ENCODE measurements at places on chromosomes 13 and 19. TPM values are rescaled to one million over a fixed set of nuclear protein-coding genes. Genes with fewer than 3 reads are reported as not detected.
A peak's percentile ranks its signal among the peaks of the same experiment; 100 is the strongest.

GRCh38 chr19:6417713-6418561 lies 6.7 kb downstream of the KHSRP start:
- peak; percentile 61 for DNase-seq

- DNase-seq = no peak
These were observed 290.9 kb upstream of the MAB21L1 start for GRCh38 chr13:35767256-35767976.

- DNase-seq = no peak
These were observed 18.1 kb downstream of the N4BP2L1 start for GRCh38 chr13:32409561-32410421.

GRCh38 chr19:5990289-5990797 lies 12.4 kb upstream of the RANBP3 start:
- no peak for DNase-seq

DNA sequence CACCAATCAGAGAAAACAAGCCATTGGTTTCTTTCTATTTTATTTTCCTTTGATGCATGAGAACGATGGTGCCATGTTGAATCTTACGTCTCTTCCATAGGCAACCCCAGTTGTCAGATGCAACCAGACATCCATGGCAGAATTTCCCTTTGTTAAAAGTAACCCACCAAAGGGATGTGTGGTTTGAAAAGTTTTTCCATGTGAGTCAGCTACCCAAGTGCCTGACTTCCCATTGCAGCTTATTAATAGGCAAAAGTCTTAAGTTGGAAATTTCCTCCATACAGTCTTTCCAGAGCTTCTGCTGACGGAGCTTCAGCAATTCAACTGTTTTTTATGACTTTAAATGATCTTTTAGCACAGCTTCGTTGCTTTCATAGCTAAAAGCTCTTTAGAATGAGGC lies 73.8 kb upstream of the FAM216B start:
- no peak for DNase-seq

GRCh38 chr13:114143806-114144605 lies 11.6 kb upstream of the RASA3 start:
- DNase-seq = no peak

NLRP5 gene
- not detected for total RNA-seq

- no peak for DNase-seq
These were observed 92.5 kb downstream of the ZIC5 start for GRCh38 chr13:99878921-99879610.

DNA sequence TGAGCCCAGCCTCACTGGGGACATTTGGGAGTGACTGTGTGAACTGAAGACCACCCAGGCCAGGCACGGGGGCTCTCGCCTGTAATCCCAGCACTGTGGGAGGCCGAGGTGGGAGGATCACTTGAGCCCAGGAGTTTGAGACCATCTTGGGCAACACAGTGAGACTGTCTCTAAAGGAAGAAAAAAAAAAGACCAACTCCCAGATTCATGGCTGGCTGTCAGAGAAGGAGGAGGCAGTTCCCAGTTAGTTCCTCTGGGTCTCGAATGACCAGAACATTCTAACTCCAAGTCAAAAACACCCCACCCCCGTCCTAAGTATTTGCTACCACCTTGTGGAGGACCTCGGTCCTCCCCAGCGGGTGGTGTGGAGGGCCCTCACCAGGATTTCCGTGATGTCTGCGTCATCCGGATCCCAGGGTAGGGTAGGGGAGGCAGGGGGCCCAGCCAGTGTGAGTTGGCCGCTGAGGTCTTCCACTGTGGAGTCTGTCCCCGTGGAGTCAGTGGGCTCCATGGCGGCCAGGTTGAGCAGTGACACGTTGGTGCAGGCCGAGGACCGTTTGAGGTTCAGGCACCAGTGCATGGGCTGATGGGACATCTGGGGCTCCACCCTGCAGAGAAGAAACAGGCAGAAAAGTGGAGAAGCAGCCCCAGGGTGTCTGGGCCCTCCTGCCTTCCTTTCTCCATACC lies 1.3 kb downstream of the TSKS start:
- peak; percentile 78 for DNase-seq

- no peak for DNase-seq
These were observed 2018.0 kb upstream of the PCDH20 start for GRCh38 chr13:63433546-63434150.

DNA sequence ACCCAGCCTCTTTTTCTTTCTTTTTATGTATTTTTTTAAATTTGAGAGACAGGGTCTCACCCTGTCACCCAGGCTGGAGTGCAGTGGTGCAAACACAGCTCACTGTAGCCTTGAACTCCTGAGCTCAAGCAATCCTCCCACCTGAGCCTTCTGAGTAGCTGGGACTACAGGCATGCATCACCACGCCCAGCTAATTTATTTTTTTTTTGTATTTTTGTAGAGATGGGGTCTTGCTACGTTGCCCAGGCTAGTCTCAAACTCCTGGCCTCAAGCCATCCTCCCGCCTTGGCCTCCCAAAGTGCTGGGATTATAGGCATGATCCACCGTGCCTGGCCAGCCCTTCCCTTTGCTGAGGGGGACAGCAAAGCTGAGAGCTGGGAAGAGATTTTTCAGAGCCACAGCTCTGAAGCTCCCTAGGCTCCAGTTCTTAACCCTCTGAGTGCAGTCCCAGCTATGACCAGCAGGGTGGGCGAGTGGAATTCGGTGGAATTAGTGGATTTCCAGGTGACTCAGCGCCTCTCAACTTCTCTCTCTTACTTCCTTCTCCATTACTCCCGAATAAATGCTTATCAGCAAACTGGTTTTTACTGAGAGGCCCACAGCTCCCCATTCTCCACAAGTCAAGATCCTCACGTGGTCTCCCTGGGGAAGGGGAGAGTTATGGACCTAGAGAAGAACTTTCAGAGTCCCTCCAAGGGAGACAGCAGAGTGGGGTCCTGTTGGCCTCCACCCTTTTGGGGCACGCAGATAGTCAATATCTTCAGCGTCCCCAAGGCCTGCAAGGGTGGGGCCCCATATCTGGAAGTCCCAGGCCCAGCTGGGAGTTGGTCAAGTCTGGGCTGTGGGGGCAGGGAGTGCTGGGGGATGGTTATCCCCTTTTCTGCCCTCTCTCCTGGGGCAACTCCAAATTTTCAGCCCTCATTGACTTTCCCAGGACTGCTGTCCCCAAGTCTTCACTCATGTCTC lies 1.2 kb downstream of the BLVRB start:
- DNase-seq = peak; percentile 93

- peak; percentile 95 for DNase-seq
These were observed 44.3 kb downstream of the ZNF611 start for GRCh38 chr19:52690369-52691214.

- peak; percentile 37 for DNase-seq
These were observed 91.0 kb downstream of the DACH1 start for GRCh38 chr13:71775966-71776365.

CEACAM20 gene
- total RNA-seq = not detected

DNA sequence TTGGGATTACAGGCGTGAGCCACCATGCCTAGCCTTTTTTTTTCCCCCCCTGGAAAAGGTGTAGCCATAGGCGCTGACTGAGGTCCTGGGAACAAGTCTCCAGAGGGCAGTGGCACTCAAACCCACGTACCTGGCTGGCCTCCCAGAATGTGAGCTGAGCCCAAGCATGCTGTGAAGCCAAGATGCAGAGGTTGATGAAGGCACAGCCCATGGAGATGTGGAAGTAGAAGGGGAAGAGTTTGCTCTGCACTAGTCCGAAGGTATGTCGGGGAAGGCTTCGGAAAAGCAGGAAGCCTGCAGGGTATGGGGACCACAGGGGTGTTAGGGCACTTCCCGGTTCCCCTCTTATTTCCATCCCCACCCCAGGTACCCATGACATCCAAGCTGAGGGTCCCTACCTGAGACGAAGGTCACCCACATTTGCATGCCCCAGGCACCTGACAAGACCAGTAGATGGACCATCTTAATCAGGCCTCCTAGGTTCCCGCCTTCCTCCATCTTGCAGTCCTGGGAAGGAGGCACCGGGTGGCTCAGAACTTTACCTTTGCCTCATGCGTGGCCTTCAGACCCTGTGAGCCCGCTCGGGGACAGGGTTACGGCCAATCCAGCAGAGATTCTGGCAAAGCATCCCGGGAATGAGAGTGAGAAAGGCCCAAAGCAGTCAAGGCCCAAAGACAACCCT lies 805 bp downstream of the TMEM205 start:
- DNase-seq = peak; percentile 16

DNA sequence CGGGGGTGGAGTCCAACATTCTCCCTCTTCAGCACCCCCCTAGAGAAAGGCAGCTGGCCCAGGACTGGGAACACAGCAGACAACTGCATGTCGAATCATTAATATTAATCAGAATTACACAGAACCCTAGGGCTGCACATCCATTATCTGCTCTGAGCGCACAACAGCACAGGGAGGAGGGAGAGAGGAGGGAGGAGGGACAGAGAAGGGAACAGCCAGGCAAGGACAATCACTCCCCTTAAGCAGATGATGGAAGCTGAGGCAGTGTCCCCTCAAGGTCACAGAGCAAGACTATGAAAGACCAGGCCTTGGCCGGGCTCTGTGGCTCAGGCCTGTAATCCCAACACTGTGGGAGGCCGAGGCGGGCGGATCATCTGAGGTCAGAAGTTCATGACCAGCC lies 25.7 kb downstream of the TLE6 start:
- no peak for DNase-seq

DNA sequence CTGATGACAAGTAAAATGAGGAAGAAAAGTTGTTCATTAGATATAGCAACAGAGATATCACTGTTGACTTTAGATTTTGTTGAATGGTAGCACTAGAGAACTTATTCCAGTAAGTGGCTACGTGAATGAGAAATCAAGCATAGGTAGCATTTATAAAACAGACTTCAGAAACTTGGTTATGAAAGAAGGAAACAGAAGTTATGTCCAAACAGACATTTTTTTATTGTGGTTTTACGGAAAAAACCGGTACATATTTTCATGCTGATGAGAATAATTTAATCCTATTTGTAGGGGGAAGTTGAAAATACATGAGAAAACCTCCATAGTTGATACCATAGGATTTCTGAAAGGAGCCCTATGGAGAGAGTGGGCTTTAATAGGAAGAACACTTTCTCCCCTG lies 325.7 kb upstream of the SLC10A2 start:
- DNase-seq = no peak

DNA sequence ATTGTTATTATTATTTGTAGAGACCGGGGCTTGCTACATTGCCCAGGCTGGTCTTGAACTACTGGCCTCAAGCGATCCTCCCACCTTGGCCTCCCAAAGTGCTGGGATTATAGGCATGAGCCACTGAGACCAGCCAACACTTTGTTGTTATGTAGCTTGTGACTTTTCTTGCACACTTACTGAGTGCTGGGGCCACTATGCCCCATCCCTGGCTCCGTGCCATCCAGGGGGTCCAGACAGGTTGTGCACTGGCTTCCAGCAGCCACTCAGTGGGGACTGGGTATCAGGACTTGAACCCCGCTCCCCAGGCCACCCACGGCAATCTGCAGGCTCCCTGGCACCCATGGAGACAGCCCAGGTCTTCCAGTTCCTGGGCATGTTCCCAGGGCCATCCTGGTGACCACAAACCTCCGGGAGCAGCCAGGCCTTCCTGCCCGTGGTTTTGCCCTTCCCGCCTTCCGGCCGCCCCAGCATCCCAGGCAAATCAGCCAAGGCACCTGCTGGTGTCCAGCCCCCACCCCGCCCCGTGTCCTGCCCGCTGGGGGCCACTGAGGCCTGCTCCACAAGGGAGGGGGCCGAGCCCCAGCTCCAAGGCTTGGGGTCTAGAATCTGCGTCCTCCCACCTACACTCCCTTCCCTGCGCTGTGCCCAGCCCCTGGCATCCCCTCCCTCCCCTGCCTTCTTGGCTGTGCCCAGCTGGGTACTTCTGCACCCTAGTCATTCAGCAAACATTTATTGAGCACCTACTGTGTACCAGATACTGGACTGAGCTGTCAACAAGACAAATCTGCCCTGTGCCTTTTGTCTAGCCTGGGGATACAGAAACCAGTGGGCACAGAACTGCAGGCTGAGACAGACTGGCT lies 23.7 kb upstream of the SEMA6B start:
- no peak for DNase-seq

URAD gene
- total RNA-seq = not detected

- peak; percentile 78 for DNase-seq
These were observed 845.3 kb downstream of the DIAPH3 start for GRCh38 chr13:59318320-59318930.

DNA sequence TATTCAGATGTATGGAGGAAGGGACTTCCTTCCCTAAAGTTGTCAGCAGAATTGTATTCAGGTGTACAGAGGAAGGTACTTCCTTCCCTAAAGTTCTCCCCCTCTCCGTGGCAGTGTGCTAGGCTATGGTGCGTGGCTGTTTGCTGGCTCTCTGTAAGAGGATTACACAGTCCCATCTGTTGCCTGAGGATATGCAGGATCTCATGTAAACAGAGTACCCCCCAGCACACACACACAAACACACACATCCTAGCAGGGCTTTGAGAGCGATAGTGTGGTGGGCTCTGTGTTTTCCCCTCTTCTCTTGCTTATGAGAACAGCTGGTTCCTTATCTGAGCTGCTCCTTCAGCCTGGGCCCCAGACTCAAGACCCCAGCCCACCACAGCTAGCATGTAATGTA lies 10.3 kb downstream of the NEK5 start:
- no peak for DNase-seq

RDH8 gene
- not detected for total RNA-seq

DNA sequence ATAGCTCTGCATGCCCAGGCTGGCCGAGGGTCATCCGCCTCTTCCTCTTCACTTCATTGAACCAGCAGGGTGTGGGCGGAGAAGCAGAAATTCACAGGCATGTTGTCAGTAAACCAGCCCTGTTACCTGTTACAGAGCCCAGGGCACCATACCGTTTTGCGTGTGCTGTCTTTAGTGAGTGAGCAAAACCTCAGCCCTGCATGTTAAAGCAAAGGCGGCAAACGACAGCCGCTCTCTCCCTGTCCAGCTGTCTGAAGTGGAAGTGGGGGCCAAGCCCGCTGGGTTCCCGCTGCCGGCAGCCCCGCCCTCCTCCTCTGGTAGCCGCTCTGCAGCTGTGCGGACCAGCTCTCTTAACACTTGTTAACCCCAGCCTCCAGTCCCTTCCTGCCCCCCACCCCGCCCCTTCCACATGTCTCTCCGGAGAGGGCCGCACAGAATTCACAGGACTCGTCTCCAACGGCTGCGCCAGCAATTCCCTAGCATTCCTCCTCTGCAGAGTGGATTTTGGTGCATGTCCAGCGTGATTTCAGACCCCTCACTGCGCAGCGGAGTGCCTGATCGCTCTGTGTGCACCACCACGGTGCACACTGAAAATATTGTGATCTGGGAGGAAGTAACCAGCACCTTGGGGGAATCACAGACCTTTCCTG lies 12.7 kb downstream of the KLHL26 start:
- peak; percentile 58 for DNase-seq

ZNF285 gene
- 5.8 TPM for total RNA-seq

GRCh38 chr13:22839603-22840530 lies 340.9 kb upstream of the SGCG start:
- no peak for DNase-seq

DNA sequence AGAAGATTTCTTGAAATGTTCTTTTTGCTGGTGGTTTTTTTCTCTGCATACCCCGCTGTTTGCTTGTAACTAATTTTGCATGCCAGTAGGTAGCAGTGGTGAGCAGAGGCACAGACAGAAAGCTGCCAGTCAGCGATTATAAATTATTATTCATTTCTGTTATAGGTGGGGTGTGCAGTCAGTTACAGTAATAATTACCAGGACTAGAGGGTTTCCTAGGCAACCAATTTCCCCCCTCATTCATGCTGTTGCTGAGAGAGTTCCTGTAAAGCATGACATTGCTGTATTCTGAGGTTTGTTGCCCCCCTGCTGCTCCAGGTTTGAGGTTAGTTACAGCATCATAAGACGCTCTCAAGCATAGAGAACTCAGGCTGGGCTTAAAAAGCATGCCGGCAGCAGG lies 104.5 kb downstream of the URI1 start:
- DNase-seq = peak; percentile 24

- no peak for DNase-seq
These were observed 17.1 kb upstream of the LRCH1 start for GRCh38 chr13:46535825-46536224.
